ENCODE measurements at places on chromosomes 5 and 9.

DNA sequence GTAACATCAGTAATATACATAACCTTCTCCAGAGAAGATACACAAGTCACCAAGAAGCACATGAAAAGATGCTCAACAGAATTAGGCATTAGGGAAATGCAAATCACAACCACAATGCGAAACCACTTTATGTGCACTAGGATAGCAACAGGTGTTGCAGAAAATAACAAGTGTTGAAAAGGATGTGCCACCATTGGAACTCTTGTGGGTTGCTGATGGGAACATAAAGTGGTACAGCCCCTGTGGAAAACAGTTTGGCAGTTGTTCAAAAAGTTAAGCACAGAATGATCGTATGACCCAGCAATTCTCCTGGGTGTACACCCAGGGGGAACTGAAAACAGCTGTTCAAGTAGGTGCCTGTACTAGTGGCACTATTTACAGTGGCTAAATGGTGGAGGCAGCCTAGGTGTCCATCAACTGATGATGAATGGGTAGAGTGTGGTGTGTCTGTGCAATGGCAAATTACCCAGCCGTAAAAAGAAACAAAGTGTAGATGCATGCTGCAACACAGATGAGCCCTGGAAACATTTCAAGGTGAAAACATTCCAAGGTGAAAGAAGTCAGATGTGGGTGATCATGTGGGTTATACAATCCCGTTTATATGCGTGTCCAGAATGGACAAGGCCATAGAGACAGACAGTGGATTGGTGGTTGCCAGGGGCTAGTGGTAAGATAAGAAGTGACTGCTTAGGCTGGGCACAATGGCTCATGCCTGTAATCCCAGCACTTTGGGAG, 27.2 kb downstream of the CCDC69 start:
- DNase-seq, result no peak

DNA sequence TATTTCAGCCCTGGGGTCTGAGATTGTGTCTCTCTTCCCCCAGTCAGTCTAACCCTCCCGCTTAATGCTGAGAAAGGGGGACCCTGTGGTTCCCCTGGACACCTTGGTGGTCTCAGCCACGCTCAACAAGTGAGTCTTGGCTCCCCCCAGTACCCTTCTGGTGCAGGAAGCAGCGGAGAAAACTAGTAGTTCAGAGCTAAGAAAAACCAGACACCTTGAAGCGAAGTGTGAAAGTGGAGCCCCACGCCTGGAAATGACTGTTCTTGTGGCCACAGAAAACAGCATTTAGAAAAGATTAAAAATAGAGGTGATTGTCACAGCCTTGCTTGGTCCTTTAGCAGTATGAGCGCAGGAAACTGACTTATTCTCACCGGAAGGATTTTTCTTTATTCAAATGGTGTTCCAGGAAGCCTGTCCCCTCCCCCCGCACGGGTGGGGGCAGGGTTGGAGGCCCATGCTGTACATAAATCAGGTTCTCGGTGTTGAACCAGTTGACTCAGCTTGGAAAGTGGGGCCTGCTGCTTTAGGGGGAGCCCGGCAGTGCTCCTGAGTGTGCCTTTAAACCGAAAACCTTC, 8.1 kb downstream of the ARPC5L start:
- DNase-seq, result no peak

- DNase-seq, result no peak
Measured at GRCh38 chr5:132375957-132376356, 6.4 kb downstream of the SLC22A5 start.

DNA sequence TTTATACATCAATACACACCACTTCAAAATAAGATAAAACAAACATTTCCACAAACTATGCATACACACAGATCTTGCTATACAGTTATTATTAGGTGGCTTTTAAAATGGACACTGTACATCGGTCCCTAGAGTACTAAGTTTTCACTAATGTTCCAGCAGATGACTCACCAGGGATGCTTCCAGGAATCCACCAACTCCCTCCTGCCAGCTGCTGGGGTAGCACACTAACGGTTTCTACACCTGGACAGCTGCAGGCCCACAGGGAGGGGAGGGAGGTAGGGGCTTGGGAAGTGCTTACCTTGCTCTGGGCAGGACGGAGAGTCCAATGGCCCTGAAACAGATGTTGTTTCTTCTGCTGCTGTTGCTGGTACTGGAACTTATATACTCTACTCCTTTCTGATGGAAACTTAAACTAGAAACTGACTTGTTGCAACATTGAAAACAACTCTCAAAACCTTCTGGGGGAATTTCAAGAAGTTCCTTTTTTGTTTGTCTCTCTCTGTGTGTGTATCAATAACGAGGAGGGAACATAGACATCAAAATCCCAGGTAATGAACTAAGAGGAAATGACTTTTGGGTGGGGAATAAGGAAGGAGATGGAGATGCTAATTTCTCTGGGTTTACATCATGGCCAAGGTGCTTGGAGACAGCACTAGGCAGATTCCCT, at the start of gene IL12B:
Gene IL12B (minus strand): TSS at position 357 of the 670 bp plus-strand sequence. CDS start 3,705 bp downstream, outside the sequence.
- DNase-seq, result no peak

GRCh38 chr5:5369051-5369605, 53.3 kb upstream of the ICE1 start:
- no peak for DNase-seq
